ENCODE measurements at places on chromosomes 13 and 19.
A peak's percentile ranks its signal among the peaks of the same experiment; 100 is the strongest.

DNA sequence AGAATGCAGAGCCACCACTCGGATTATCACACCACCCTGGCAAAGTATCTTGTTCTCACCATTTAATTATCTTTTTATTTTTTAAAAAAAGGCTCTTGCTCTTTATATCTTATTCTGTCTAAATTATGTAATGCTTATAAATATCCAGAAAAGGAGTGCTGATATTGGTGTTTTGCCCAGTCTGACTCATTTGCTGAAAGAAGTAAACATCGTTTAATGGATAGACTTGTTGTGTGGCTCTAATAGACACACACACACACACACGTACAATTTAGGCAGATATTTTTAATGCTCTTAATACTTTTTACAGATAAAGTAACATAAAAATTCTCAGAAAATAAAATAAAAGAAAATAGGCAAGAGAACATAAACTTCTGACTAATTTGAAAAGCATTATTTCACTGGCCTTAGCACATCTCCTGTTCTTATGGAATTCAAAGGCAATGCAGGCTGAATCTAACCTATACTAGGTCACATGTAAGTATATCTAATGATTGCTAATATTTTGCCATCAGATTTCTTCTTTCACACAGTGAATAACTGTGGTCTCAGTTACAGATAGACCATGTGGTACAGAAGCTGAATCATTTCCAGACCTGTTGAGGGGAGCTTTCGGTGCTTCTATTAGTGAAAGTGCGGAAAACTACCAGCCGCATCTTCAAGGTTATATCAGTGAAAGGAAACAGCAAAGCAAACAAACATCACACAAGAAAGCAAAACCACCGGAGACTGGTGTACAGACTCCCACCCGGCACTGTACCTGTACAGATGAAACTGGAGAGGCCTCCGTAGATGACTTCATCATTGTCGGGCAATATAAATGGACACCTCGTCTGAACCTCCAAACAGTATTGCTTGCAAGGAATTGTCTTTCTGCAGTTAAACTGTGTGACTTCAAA lies 642.1 kb upstream of the ARGLU1 start:
- no peak for DNase-seq

DNA sequence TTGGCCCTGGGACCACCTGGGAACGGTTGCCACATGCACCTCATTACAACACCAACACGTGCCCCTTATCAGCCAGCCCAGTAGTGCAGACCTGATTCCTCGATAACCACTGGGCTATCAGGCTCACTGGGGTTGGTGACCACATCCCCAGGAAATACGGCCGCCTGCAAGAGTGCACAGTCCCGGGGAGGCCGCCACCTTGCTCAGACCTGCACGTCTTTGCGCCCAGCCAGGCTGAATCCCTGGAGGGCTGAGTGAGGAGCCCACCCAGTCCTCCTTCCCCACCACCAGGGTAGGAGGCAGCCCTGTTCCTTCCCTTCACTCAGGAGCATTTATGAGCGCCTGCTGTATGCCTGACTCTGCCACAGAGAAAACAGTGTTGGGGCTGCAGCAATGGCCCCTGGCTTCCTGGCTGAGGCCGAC lies 67.8 kb downstream of the CEBPG start:
- DNase-seq = no peak

DNA sequence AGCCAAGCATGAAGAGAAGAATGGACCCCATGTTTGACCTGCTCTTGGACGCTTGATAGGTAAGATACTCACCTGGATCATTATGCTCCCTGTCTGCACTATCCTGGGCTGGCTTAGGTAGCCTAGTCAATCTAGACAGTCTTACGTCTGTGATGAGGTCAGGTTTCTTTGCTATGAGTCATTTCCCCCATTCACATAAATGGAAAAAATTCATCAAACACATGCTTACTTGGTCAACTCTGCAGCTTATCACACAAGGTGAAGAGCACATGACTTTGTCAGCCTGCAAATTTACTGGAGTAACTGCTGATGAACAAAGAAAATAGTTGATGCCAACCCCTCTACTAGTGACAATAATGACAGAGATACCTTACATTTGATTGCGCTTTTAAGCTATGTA lies 170.0 kb downstream of the NUFIP1 start:
- peak; percentile 35 for DNase-seq

- peak; percentile 55 for DNase-seq
Measured at GRCh38 chr13:43905435-43906031, 25.8 kb downstream of the LACC1 start.

- DNase-seq = no peak
Measured at GRCh38 chr19:43634068-43634467, 5.6 kb downstream of the CADM4 start.

DNA sequence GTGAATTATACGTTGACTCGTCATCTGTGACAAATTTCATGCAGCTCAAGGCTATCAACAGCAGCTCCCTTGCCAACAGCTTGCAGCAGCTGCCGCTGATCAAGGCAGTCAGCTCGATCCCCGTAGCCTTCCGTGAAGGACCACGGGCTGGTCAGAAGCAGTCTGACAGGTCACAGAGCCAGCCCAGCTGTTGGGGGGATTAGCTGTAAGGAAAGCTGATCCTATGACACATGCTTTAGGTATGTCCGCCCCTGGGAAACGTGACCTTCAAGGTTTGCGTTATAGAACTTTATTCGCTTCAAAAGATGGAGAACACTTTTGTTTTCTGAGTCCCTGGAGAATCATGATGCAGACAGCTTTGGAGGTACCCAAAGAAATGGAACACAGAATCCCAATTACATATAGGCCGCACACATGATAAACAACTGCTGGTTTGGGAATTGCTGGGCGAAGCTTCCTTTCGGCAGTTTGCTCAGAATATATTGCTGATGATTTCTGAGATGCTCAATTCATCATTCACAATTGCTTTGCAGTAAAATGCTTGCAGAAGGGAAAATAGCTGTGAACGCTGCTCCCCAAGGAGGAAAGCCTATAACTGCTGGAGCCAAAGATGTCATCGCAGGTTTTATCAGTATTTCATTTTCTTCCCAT lies 62.6 kb upstream of the USP29 start:
- DNase-seq = peak; percentile 28

DNA sequence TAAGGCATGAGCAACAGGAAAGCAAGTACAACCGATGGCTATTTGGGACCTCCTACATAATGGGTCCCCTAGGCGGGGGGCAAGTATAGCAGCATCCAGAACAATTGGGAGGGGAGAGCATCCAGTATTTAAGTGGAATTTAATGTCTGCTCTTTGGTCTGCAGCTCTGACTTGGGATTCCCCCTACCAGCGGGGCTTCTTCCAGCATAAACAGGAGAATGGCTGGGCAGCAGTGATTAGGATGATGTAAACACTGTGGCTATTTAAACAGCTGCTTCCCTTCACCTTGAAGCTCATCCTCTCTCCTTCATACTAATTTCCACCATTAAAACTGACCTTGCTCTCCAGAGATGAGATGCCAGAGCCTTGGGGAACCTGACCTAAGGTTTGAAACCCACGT lies 73.9 kb upstream of the OXGR1 start:
- DNase-seq = no peak

GRCh38 chr19:16339361-16339725 lies 14.7 kb downstream of the KLF2 start:
- no peak for DNase-seq

- DNase-seq = no peak
Measured at GRCh38 chr13:61383111-61383510, 32.5 kb downstream of the PCDH20 start.

DNA sequence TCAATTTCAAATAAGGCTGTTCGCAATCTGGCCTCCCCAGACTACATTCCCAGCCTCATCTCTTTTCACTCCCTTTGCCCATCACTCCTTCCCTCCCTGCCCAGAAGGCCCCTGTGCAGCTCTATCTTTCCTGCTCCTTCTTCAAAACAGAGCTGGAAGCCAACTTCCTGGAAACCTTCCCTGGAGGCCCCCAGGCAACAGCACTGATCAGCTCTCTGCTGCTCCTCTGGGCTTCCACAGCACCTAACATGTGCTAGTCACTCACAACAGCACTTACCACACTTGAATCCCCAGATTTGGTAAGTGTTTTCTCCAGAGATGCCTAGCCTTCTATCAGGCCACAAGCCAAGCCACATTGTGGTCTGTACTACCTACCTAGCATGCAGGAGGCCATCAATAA lies 9.5 kb downstream of the SMAD9 start:
- no peak for DNase-seq

- no peak for DNase-seq
Measured at GRCh38 chr13:78254113-78254512, 335.5 kb upstream of the EDNRB start.
